Fibroblast of the aortic adventitia (primary cell): ENCODE measurements at places on chromosomes 11 and 22.

GRCh38 chr22:32020117-32020516 is 22.9 kb upstream of the SLC5A1 start:
- peak; percentile 69 for DNase-seq

GRCh38 chr11:70828593-70829082 is 423.7 kb downstream of the SHANK2 start:
- no peak for DNase-seq

- DNase-seq, result peak; percentile 90
Measured at GRCh38 chr22:42820045-42820763, 36.9 kb downstream of the ARFGAP3 start.

DNA sequence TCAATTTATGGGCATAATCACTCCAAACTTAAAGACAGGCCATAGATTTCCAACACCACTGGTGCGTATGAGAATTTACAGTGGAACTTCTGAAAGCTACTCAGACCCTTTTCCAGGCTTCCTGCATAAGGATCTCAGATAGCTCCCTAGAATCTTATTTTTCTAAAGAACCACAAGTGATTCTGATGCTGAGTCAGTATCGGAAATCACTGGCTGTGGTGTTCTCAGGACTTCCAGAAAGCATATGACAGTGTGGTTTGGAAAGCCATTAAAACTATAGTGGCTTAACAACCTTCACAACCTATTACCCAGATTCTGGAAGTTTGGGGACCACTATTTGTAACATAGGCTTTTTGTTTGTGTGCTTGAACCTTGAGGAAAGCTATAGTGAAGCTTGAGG is 756.0 kb downstream of the DLG2 start:
- DNase-seq, result no peak

DNA sequence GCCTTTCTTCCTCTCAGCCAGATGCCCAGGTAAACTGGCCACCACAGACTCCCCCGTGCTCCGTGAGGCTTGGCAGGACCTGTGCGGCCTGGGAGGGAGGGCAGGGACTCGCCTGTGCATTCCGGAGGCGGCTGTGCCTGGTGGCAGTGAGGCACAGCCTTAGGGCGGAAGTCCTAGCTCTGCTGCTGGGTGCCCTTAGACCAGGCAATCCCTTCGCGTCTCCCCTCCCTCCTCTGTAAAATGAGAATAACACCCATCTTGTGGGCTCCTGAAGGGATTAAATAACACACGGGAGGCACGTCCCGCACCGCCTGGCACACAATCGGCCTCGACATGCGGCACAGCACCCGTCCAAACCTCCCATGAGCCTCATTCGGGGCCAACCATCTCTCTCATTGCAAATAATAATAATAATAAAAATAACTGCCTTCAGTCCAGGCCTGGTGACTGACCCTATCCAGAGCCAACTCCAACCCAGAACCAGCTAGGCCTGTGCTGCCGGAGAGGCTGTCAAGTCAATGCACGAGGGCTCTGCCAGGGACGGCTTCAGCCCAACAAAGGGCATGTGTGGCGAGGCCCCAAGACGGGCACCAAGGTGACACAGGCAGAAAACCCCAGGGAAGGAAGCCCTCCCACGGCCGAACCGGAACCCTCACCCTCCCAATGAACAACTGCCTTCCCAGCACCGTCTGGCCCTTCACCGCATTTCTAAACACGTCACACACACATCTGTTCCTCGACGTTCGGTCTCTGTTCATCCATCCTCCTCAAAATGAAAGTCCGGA is 8.2 kb downstream of the LTO1 start:
- no peak for DNase-seq

DNA sequence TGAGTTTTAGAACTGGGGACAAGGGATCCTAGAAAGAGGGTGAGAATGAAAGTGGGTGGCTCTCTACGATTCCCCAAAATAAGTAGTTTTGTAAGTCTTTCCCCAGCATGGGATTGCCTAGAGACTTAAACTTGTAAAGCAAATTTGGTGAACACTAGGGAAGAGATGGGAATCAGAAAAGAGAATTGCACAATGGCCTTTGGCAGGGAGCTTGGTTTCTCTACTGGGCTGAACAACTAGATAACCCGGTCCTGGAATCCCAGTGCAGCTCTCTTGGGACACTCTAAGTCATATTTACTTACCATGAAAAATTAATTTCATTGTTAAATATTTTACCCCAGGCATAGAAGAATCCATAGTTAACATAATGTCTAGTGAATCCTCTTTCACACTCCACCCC is 16.5 kb upstream of the USP18 start:
- peak; percentile 90 for DNase-seq

DNA sequence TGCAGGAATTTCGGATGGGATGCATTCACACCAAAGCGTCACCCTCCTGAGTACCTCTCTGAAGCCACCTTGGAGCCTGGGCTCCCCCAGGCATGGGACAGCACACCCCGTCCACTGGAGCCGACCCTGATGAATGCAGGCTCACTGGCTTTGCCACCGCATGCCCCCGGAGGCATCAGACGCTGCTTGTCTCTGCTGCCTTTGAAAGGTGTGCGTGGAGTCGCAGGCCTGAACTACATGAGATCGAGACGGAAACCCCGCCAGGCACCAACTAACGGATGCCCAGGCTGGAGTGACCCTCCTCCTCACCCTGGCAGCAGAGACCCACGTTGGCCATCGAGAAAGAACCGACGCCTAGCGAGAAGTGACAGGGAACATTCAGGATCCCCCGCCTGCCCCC is 22.5 kb downstream of the KRTAP5-5 start:
- DNase-seq, result no peak

GRCh38 chr11:85307366-85307765 is 319.8 kb downstream of the DLG2 start:
- no peak for DNase-seq

DNA sequence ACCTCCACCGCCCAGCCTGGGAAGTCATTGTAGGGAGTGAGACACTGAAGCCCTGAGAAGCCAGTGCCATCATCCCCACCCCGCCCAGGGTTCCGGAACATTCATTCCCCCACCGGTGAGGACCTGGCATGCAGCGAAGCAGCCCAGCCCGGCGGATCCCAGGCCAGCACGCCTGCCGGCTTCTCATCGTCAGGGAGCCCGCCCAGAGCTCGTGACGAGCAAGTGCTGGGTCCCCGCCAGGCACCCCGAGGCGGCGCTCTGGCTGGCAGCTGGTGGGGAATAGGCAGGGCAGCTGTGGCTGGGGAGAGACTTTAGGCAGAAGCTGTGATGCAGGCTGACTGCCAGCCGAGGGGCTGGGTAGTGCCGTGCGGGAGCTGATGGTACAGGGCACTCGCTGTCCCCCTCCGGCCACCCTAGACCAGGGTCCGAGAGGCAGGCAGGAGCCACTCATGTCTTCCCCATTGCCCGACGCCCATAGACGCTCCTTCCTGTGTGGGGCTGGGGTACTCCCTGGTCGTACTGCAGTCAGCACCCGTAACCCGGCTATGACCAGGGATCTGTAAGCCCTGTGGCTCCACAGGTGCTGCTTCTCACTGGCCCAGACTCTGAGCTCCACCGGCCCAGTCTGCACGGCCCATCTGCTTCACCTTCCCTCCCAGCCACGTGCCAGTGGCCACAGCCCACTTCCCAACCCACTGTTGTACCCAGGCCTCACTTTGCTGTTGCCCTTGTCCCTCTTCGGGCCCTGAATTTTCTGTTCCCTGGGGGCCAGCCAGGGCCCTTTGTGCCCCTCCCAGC is 24.5 kb upstream of the CABP7 start:
- DNase-seq, result no peak

DNA sequence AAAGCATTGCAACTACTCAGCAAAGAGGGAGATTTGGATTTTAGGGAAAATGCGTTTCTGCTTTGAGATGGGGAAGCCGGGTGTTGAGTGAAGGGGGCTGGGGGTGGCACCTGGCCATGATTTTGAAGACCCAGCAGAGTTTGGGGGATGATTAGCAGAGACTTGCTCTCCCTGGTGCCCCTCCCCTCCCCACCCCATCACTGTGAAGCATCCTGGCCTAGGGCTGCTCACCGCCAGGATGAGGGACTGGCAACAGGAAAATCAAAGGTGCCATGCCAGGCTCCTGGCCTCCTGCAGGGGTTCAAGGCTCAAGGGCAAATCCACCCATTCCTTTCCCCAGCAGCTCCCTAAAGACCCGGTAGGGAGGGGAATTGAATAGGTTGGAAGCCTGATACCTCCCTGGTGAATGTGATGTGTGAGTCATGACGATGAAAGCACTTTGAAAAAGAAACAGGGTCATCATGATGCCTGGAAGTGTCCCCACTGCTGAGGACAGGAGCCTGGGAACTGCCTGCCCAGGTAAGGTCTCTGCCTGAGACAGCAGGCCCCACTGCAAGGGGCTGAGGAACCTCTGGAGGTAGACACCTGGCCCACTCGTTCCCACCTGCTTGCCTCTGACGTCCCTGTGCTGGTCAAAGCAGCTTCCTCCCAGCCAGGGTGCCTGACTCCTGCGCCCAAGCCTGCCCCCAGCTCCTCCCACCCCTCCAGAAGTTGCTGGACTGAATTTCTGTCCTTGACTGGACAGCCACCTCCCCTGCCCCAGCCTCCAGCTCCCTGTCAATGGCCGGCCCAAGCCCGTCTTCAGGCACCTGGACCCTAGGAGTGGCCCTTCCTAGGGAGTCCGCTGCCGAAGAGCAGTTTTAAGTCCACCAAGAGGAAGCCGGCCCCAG is 1.7 kb downstream of the CHST1 start:
- peak; percentile 6 for DNase-seq

GRCh38 chr11:119361941-119362725 is 15.6 kb upstream of the MFRP start:
- DNase-seq, result no peak

DNA sequence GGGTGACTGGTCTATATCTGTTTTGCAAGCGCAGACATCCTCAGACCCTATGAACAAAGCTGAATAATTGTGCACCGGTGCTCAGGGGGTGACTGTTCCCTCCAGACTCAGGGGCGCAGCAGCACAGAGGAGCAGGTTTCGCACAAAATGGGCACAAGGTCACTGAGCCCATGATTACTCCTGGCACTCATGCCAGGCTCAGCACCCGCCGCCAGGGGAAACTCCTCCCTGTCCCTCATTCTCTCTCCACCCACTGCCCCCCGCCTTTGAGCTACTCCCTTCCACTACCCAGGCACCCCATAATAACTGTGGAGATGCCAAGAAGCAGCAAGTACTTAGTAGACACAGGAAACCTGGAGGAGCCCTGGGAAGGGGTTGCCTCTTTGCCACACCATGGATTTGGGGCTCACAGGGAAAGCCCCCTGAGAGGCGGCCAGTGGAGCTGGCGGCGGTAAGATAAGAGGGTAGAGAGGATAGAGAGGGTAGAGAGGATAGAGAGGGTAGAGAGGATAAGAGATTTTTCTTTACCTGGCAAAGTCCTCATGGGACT is 198.8 kb downstream of the CTTN start:
- no peak for DNase-seq

- DNase-seq, result no peak
Measured at GRCh38 chr11:84865791-84866535, 761.2 kb downstream of the DLG2 start.

DNA sequence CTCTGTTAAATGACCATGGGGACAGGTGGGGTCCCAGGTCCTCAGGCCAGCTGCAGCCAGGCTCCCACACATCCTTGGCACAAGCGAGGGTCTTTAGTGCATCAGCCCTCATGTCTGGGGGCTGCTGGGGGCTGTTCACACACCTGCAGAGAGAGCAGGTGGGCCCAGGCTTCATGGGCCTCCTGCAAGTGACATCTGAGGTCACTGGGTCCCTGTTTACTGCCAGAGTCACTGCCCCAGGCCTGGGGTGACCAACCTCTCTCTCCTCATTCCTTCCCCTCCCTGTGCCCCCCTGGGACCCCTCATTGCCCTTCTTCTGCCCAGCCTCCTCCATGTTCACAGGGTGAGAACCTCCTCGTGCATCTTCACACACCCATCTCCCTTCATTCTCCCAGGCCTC is 92.4 kb downstream of the RTL6 start:
- DNase-seq, result no peak

DNA sequence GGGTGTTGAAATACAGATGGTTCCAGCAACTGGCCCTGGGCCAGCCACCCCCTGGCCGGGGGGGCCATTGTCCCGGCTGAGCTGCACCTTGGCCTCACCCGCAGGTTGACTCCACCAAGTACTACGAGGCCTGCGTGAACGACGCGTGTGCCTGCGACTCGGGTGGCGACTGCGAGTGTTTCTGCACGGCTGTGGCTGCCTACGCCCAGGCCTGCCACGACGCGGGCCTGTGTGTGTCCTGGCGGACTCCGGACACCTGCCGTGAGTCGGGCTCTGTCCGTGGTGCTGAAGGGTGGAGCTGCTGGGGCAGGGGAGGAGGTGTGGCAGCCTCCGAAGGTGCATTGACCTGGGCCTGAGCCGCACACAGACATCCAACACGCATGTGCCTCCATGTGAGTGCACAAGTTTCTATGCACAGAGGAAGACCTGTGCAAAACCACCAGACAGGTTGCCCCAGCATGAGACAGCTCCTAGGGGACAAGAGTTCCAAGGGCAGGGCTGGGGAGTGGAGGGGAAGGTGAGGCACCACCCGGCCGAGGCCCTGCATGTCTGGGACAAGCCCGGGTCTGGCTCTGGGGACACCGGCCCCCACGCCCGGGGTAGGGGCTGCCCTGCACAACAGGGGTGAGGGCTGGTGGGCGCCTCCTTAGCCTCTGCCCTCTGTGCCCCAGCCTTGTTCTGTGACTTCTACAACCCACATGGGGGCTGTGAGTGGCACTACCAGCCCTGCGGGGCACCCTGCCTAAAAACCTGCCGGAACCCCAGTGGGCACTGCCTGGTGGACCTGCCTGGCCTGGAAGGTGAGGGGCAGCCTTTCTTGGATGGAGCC is 16.1 kb downstream of the MUC5B start:
- no peak for DNase-seq
